Lower lobe of right lung (tissue), 2 donors: ENCODE measurements at places on chromosomes 7 and 10. TPM values are rescaled to one million over a fixed set of nuclear protein-coding genes. Genes with fewer than 3 reads are reported as not detected.

GRCh38 chr10:61135276-61135721 is 191.3 kb upstream of the RHOBTB1 start:
- H3K4me3 ChIP-seq: no peak overlapping the region
- no peak for DNase-seq
- H3K4me1 ChIP-seq: peaks cover 3% of the 10 kb centered on the region
- H3K27me3 ChIP-seq: no peaks in the 10 kb centered on the region
- H3K27ac ChIP-seq: no peak overlapping the region

DNA sequence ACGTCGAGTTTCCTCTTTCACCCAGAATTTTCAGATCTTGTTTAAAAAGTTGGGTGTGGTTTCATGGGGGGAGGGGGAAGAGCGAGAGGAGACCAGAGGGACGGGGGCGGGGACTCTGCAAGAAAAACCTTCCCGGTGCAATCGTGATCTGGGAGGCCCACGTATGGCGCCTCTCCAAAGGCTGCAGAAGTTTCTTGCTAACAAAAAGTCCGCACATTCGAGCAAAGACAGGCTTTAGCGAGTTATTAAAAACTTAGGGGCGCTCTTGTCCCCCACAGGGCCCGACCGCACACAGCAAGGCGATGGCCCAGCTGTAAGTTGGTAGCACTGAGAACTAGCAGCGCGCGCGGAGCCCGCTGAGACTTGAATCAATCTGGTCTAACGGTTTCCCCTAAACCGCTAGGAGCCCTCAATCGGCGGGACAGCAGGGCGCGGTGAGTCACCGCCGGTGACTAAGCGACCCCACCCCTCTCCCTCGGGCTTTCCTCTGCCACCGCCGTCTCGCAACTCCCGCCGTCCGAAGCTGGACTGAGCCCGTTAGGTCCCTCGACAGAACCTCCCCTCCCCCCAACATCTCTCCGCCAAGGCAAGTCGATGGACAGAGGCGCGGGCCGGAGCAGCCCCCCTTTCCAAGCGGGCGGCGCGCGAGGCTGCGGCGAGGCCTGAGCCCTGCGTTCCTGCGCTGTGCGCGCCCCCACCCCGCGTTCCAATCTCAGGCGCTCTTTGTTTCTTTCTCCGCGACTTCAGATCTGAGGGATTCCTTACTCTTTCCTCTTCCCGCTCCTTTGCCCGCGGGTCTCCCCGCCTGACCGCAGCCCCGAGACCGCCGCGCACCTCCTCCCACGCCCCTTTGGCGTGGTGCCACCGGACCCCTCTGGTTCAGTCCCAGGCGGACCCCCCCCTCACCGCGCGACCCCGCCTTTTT is at the start of gene VIM:
Gene VIM (plus strand): TSS at position 151 of the 925 bp plus-strand sequence. CDS start 1,182 bp downstream, outside the sequence.
- H3K27ac ChIP-seq: peak within 1 kb of the TSS; percentile 99
- H3K36me3 ChIP-seq: peaks cover 28% of the 10 kb centered on the region
- peak; percentile 90 for DNase-seq
- H3K27me3 ChIP-seq: no peaks in the 10 kb centered on the region
- H3K4me1 ChIP-seq: peaks cover 40% of the 10 kb centered on the region

DNA sequence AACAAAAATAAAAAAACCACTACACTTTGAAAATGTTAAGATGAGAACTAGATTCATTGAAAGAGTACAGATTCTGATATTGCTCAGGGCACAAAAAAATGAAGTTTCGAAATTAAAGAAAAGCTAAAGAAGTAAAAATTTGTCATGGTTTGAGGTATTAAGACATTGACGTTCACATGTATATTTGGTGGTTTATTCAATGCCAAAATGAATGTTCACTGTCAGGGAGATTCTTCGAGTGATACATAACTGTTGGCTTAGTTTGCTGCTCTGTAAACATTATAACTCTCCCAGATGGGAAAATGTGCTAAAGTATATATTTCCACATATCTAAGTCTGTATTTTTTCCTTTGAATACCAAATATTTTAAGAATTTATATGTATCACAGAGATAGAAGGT is 345.0 kb downstream of the SEMA3D start:
- no peaks in the 10 kb centered on the region for H3K36me3 ChIP-seq
- no peak overlapping the region for H3K27ac ChIP-seq
- H3K4me3 ChIP-seq: no peak overlapping the region
- H3K27me3 ChIP-seq: no peaks in the 10 kb centered on the region

DNA sequence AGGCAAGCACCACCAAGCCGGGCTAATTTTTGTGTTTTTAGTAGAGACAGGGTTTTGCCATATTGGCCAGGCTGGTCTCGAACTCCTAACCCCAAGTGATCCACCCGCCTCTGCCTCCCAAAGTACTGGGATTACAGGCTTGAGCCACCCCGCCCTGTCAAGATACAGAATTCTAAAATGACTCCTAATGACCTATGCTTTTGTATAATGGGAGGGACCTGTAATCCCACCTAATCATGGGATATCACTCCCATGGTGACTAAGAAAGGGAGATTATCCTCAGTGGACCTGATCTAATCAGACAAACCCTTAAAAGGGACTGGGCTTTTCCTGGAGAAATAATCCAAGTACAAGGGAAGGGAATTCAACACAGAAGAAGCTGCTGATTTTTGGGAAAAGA is 28.8 kb downstream of the SAMD8 start:
- H3K36me3 ChIP-seq: no peaks in the 10 kb centered on the region
- DNase-seq: no peak
- H3K27ac ChIP-seq: no peak overlapping the region
- H3K4me1 ChIP-seq: peaks cover 33% of the 10 kb centered on the region

DNA sequence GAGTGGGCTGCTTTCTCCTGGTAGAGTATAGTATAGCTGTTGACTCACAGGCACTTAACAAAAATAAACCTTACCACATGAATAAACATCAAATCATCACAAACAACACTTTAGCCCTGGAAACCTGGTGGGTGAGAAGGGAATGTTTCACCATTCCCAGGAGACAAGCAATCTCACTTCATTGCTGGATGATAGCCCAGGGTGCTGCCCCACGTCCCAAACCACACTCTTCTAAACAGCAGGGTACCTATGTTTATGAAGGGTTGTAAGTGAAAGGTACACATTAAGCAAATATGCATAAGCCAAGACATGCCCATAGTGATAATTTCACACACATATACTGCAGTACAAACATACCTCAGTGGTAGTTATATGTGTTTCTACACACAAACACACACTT is 276.2 kb downstream of the FGFR2 start:
- H3K36me3 ChIP-seq: no peaks in the 10 kb centered on the region
- H3K27me3 ChIP-seq: no peaks in the 10 kb centered on the region
- H3K4me3 ChIP-seq: no peak overlapping the region
- H3K27ac ChIP-seq: no peak overlapping the region
- no peak for DNase-seq

DNA sequence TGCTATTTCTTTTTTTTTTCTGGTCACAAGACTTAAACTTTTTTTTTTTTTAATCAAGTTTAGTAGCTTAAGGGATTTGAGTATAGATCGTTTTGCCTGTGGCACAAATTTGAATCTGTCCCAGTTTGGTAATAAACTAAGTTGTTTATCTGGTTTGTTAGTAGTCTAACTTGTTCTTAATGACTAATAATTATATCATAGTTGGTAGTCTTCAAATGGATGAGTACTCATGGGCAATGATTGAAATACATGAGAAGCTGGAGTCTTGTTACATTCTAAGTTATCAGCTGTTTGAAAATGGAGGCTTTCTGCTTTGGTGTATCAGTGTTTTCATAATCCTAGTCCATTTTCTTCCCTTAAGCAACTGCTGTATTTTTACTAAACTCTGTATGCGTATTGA is 12.3 kb downstream of the BTAF1 start:
- no peaks in the 10 kb centered on the region for H3K27me3 ChIP-seq
- H3K36me3 ChIP-seq: peaks cover 40% of the 10 kb centered on the region
- H3K4me1 ChIP-seq: peaks cover 15% of the 10 kb centered on the region

GRCh38 chr10:5536486-5537081 is 11.8 kb downstream of the CALML3 start:
- H3K4me3 ChIP-seq: no peak overlapping the region
- H3K27ac ChIP-seq: no peak overlapping the region

Gene LRGUK
- total RNA-seq: 1.8 TPM

Gene AASS
- total RNA-seq: 24.2 TPM

Gene NHLRC2
- 43.6 TPM for total RNA-seq
